ENCODE measurements at places on chromosomes 6 and 20.

DNA sequence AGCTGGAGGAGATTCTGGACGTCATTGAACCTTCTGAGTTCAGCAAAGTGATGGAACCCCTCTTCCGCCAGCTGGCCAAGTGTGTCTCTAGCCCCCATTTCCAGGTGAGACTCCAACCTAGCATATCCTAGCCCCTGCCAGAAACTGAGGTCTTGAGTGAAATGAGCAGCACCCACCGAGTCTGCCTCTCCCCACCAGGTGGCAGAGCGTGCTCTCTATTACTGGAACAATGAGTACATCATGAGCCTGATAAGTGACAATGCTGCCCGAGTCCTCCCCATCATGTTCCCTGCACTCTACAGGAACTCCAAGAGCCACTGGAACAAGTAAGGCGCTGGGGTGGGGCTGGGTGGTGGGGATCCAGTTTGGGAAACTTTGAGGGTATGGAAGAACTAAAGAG lies 4.6 kb downstream of the MEA1 start:
- DNase-seq = no peak

- peak; percentile 53 for DNase-seq
These were observed 64.5 kb downstream of the CTNNBL1 start for GRCh38 chr20:37758332-37758731.

GRCh38 chr20:63553251-63553932 lies 567 bp upstream of the FNDC11 start:
- DNase-seq = peak; percentile 99

DNA sequence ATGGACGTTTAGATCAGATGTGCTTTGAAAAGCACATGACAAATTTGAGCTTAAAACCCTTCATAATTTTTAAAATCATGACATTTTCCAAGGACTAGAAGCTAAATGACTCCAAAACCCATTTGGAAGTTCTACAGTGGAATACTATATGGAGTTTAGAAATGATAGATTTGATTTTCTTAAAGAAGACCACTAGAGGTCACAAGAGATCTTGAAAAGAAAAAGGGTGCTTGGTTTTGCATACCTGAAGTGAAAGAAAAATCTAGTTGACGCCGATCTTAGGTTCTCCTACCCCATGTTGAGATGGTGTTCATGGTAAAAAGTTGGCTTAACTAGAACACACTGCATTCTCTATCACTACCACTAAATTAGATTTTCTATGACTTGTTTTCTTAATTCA lies 31.5 kb downstream of the CFAP61 start:
- DNase-seq = peak; percentile 22

DNA sequence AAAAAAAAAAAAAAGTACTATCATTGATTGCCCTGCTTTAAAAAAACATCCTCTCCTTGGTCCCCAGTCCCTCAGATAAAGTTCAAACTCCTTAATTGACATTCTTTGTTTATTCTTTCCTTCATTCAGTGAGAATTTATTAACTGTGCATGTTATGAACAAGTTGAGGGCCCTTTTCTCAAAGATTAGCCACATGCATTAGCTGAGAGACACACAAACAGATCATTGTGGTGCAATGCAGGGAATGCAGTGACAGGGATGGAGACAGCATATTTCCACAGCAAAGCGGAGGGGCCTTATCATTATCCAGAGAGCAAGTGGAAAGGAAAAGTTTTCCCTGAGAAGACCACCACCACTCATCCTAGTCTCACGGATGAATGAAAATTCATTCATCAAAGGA lies 21.9 kb upstream of the IPCEF1 start:
- DNase-seq = no peak

- peak; percentile 82 for DNase-seq
These were observed 155.6 kb upstream of the SNX9 start for GRCh38 chr6:157667211-157668008.

DNA sequence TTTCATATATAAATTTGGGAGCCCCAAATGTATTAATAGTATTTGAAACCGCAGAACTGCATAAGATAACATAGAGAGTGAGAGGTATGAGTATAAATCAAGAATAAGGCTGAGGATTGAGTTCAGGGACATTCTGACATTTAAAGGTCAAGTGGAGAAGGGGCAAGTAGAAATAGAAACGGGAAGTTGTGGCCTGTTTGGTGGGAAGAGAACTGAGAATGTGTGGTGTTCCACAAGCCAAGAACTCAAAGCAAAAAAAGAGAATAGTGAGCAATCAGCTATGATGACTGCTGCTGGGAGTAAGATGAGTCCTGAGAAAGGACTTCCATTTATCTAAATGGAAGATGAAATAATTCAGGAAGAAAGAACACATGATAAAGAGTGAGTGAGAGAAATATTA lies 418.4 kb downstream of the CD109 start:
- DNase-seq = no peak

DNA sequence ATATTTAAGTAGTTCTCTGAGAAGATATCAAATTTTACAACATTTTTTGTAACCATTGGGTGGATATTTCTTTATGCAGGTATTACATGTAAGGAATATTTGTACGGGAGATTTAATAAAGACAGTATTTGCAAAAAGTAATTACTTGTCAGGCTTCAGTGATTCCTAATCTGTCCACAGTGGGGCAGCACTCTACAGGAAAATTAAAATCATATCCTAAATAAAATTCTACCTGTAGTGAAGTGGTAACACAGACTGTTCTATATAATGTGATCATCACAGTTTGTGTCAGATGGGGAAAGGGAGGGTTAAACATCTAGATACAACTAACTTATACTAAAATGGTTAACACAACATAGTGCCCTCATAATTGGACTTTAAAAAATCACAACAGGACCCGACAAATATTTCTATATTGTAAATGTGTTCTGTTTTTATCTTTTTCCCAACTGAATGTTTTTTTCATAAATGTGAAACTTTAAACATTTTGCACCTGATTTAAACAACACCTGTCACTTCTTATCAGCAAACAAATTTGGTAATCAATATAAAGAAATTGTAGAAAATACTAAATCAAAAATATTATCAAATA lies 145.6 kb upstream of the MANEA start:
- DNase-seq = peak; percentile 4

DNA sequence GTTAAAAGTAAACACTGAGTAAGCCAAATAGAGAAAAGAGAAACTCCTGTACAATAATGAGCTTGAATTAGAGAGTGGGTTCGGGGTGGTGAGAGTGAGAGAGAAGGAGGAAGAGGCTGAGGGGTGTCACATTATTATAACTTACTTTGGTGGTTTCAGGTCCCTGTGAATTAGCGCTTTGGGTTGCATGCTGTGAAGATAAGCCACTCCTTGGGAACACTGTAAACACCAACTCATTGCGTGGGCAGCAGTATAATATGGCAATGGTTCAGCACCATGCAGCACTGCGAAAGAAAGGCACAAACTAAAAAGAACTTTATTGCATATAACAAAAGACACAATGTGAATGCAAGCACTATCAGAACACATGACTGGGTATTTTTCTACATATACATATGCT lies 26.9 kb downstream of the MAP3K7 start:
- DNase-seq = no peak

DNA sequence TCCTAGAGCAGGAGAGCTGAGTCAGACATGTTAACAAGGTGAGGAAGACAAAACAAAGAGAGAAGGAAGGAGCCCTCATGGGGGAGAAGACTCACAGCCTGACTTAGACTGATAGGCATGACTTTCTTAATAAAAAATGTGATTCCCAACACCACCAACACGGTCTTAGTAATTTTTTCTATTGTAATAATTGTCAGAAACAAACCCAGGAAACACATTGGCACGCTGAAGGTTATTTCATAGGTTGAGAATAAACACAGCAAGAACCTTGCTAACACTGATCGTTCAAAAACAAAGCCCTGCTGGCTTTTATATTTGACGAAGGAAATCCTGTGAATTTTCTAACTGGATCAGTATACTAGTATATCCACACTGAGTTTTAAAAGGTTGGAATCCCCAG lies 286.8 kb downstream of the HACE1 start:
- no peak for DNase-seq

GRCh38 chr6:84361372-84362192 lies 134.1 kb upstream of the CEP162 start:
- DNase-seq = no peak

GRCh38 chr20:8587810-8588209 lies 455.7 kb downstream of the PLCB1 start:
- DNase-seq = no peak

DNA sequence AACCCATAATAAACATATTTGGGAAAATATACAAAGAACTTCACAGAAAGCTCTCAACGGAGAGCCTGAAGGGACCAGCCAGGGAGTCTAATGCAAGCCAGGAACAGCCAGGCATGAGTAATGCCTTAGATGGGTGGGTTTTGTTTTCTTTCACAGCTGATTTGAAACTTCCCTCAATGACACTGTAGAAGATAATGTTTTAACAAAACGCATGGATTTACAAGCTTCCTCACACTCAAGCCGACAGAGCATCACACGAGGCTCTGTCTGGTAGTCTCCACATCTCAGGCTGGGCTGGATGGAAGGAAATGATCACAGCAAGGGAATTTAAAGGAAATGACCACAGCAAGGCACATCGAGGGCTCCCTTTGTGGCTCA lies 113.9 kb downstream of the GMPR start:
- no peak for DNase-seq

DNA sequence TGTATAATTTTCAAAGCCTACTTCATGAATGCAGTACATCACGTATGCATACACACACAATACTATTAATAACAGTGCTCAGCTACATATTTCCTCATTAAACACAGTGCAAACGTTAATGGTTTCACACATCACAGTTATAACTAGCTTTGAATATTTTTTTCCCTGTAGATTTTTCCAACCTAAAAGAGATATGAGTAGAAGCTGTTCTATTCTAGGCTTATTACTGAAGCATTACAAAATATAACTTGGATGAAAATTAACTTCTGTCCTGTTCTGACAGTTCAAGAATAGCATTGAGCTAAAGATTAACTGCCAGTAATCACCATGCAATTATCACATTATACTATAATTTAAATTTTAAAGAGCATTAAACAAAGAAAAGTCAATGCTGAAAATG lies 6.2 kb downstream of the LMBRD1 start:
- DNase-seq = no peak

DNA sequence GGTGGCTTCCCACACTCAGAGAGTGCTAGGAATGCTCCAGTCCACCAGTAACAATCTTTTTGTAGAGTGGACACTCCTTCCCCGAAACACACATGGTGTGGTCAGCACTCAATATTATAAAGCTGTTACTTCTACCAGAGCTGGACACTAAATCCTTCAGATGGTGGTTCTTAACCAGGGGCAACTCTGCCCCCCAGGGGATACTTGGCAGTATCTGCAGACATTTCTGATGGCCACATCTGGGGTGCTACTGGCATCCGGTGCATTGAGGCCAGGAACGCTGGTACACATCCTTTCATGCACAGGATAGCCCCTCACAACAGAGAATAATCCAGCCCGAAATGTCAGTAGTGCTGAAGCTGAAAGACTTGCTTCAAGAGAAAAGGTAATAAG lies 124.4 kb downstream of the NFATC2 start:
- no peak for DNase-seq

GRCh38 chr20:18256440-18257090 lies 31.8 kb upstream of the ZNF133 start:
- DNase-seq = no peak

- peak; percentile 91 for DNase-seq
These were observed 45.9 kb downstream of the RIPOR3 start for GRCh38 chr20:50645253-50646068.

DNA sequence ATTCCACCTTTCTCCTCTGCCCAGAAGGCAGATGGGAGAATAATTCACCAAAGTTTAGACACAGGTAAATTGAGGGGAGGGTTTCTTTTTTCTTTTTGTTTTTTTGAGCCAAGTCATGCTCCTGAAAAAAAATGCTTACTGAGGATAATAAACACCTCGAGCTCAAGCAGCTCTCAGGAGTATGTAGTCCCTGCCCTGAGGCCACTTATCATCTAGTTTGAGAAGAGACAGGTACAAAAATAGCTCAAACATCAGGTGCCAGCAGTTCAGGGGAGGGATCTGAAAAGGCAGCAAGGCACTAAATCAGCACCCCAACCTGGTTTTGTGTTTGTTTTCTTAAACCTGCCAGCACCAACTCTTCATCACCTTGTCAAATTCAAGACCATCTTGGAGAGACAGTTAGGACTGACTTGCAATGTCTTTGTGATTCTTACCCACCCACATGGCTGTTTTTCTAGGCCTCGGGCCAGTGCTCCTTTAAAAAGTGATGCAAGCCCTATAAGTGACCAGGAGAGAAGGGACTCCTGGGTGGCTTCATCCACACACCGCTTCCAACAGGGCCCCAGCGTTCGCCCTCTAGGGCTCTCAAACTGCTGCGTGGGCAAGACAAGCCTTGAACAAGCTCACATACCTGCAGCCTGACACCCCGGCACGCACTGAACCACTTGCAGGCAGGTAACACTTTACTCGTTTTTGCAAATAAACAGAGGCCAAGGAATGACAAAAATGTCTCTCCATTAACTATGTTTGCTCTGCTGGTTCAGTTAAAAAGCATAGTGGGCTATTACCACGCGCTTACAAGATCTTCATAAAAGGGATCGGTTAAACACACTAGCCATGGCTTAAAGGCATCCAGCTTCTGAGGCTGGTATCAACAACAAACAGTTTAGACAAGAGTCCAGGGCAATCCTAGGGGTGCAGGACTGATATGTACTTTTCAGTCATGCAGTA lies 13.9 kb downstream of the JAG1 start:
- no peak for DNase-seq

GRCh38 chr6:7535498-7535897 lies 6.0 kb upstream of the DSP start:
- no peak for DNase-seq

- DNase-seq = no peak
These were observed 623.1 kb downstream of the HTR1B start for GRCh38 chr6:76840041-76840745.

GRCh38 chr20:58718729-58719128 lies 26.1 kb downstream of the NPEPL1 start:
- peak; percentile 40 for DNase-seq

DNA sequence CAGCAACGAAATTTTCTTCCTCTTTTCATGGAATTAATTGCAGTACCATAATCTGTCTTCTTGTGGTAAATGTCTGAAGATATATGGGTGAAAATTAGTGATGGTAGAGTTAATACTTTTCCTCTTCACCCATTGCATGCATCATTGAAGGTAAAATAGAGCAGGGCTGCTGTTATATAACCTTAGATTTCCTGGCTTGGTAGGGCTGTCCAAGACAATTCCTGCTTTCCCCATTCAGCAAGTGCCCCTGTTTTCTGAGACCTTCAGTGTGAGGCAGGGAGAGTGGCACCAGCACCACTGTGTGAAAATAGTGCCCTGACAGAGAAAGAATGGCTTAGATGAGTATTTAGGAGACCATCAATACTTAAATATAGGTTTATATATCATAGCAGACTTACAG lies 202.0 kb downstream of the ZFAND3 start:
- DNase-seq = no peak

- no peak for DNase-seq
These were observed 35.4 kb downstream of the FYN start for GRCh38 chr6:111837641-111838500.

DNA sequence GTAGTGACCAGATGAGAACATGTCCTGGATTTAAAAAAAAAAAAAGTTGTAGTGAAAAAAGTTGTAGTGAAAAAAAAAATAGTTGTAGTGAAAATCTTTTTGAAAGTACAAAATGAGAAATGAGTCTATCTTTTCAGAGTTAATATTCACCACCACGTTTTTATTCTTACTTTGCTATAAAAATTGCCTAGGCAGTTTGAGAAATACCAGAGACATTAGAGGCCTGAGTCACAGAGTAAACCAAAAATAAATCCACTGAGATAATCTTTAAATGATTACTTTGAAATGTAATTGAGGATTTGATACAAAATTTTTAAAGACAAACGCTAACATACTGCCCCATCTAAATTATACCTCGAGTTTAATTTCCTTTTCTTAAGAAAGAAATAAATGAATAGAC lies 101.2 kb upstream of the TIAM2 start:
- DNase-seq = no peak

- no peak for DNase-seq
These were observed 20.6 kb downstream of the SLC2A12 start for GRCh38 chr6:134031696-134032255.
